Coronary artery (tissue), 2 donors: ENCODE measurements at places on chromosomes 3 and 15.
A peak's percentile ranks its signal among the peaks of the same experiment; 100 is the strongest.

GRCh38 chr3:33019981-33020380 lies 68.5 kb downstream of the CCR4 start:
- DNase-seq = no peak

GRCh38 chr3:118943597-118943996 lies 91.0 kb downstream of the IGSF11 start:
- no peak for DNase-seq

DNA sequence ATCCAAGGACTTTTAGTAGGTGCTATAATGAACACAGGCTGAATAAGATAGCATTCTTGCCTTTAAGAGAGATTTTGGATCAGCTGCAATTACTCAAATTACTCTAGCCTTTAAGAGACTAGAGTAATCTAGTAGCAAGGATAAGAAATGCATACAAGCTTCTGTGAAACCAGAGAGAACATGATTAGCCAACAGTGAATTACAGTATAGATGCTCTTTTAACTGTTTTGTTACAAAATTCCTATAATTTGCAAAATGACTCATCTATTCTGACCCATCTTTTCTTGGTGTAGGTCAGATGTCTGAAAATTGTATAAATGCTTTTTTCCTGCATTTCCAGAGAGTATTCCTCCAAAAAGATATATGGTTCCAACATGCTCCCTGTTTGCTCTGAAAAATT lies 66.9 kb downstream of the CEP63 start:
- no peak for DNase-seq

DNA sequence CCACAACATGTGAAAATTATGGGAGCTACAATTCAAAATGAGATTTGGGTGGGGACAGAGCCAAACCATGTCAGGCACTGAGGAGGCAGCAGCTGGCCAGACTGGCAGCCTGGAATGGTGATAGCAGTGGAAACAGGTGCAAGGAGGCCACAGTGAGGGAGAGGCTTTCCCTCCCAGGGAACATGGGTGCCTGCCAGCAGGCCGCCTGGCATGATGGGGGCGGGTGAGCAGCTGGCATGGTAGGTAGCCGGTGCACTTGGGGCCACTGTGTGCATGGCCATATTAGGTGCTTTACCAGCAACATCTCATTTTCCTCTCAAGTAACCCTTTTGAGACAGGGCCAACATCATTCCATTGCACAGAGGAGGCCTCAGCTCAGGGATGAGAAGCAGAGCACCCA lies 18.3 kb upstream of the MRPS22 start:
- peak; percentile 35 for DNase-seq

DNA sequence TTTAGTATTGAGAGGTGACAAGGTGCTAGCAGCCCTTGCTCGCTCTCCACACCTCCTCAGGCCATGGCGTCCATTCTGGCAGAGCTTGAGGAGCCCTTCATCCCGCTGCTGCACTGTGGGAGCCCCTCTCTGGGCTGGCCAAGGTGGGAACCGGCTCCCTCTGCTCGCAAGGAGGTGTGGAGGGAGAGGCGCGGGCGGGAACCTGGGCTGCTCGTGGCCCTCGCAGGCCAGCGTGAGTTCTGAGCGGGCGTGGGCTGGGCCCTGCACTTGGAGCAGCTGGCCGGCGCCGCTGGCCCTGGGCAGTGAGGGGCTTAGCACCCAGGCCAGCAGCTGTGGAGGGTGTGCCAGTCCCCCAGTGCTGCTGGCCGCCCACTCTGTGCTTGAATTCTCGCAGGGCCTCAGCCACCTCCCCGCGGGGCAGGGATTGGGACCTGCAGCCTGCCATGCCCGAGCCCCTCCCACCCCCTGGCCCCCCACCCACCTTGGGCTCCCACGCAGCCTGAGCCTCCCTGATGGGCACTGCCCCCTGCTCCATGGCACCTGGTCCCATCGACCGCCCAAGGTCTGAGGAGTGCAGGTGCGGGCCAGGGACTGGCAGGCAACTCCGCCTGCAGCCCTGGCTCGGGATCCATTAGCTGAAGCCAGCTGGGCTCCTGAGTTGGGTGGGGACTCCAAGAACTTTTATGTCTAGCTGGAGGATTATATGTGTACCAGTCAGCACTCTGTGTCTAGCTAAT lies 785.2 kb downstream of the DIPK2A start:
- no peak for DNase-seq

- no peak for DNase-seq
These were observed 61.8 kb downstream of the SLC9A9 start for GRCh38 chr3:143786219-143787191.

DNA sequence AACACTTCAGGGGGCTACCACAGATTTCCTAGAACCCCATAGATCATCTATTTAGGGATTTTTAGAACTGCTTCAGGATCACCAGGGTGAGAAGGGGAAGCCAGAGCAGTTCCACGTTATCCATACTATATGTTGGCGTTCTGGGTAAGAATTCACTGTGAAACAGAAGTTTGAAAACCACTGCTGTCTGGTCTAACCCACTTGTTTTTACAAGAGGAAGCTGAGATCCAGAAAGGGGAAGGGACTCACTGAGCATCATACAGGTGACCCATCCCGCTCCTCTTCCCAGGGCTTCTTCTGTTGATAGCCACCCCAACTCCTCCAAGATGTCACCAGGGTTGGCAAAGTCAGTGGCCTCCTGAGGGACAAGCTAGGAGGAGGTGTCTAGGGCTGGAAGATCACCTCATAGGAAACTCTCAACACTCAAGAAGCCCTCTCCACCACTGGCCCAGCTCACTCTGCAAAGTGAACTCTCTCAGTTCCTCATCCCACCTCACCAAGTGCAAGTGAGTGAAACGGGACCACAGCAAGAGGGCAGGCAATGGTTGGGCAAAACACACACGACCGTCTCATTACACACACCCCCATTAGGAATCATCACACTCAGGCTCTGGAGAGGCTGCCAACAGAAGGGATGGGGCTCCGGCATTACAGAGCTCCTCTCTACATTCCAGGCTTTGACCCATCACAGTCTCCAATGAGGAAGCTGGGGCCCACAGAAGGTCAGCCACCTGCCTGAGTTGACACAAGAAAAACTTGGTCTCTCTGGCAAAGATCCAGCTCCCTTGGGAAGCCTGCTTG lies 1.8 kb downstream of the DAPK2 start:
- DNase-seq = no peak

DNA sequence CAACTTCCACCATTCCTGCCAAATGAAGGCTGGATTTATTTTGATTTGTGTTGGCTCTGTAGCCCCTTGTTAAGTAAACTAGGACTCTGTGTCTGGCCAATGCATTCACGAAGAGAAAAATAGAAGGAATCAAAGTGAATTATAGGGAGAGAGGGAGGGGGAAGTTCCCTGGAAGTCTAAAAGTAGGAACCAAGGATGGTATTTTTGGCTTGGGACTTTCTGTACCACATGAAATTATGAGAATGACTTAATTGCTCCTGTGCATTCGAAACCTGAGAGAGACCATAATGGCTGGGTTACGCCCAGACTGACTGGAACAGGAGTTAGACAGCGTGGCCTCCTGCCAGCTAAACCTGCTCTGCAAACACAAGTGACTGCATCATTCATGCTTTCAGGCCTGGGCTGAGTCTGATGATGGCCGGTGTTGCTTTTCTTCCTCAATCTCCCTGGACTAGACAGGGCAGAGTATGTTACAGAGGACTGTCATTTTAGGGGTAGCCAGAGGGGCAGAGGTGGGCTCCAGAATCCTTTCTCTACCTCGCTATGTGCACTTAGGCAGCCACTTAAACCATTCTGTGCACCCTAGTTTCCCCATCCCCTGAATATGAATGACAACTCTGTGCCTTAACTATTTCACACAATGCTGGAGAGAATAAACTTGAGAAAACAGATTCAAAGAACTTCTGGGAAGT lies 58.9 kb downstream of the MYO1E start:
- peak; percentile 92 for DNase-seq

- no peak for DNase-seq
These were observed 10.9 kb downstream of the SMAD3 start for GRCh38 chr15:67076147-67076843.

GRCh38 chr3:66407611-66408218 lies 93.1 kb downstream of the LRIG1 start:
- DNase-seq = peak; percentile 77

DNA sequence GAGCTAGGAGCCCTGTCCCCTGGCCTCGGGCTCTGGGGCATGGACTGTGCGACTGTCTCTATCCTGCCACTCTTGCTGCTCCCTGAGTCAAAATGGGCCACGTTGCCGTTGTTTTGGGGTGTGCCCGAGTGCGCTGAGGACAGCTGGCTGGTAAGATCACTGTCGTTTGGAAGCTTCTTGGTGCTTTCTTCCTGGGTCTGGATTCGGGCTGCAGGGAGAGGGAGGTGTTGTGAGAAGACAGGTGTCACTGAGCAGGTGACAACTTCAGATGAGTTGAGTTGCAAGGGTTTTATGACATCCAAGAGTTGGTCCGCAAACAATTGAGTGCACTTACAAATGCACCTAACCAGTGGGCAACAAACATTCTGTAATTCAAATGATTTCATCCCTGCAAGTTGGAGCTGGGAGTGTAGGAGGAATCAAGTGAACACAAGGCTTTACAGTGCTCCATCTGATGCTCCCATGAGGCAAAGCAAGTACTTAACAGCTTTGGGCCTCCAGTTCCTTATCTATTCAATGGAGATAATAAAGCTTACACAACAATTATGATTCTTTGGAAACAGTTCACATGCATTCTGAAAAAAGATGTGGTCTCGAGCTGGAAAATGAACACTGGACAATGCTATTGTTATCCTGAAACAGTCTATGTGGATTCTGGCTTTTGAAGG lies 11.0 kb upstream of the STARD5 start:
- DNase-seq = peak; percentile 57

- DNase-seq = no peak
These were observed 21.9 kb downstream of the PIF1 start for GRCh38 chr15:64803526-64803925.

DNA sequence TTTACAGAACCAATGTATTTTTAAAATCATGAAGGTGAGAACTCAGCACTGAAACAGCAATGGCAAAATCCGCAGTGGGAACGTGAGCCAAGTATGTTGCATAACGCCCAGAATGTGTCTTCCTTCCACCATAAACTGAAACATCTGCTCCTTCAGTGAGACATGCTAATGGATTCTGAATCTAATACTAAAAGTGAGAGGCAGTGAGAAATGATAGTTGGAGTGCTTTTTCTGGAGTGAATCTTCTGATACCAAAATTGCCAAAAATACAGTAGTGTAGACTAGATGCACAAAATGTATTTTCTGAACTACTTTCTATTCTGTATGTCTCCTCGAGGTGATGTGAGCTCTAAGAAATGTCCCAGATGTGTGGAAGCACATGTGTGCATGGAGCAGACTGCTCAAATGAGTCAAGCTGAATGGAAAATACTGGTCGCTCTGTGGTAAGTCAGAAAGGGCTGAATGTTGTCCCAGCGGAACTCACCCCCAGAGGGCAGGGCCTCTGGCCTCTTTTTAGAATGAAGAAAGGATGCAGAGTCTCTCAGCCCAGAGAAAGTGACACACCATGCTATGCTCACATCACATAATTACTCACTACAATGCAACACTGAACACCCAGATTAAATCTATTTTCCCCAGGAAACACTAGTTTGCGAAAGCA lies 73.0 kb downstream of the ATP10A start:
- DNase-seq = peak; percentile 89

DNA sequence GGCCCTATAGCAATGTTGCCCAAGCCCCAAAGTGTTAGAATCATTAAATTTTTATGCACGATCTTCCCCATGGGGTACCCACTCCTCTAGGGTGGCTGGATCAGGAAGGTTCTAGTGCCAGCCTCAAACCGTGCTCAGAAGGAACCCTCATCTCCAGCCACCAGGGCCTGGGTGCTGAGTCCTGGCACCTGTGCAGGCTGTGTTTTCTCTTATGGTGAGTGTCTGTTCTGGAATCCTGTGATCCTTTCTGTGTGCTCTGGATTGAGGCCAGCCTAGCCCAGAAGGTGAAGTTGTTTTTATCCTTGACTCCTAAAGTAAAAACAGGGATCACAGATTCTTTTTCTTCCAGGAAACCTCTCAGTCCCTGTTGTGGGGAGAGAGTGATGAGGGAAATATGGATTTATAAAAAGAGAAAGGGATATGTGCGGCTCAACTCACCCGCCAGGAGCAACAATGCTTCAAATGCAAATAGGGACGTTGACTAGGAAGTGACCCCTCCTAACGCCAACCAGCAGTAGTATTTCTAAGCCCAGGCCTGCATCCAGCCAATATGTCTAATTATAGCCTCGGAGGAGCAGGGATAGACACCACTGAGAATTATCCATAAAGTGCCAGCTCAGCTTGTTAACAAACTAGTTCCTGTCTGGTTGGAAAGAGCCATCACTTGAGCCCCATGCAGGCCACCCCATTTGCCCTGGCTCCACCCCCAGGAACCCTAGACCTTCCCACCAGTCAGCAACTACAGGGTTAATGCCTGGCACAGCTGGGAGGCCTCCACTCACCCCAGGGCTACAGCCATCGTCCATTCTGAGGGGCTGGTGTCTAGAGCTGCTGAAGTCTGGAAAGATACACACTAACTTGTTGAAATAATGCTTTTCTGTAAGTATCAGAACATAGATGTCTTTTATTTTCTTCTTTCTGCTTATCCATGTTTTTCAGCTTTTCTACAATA lies 513.5 kb upstream of the PROK2 start:
- DNase-seq = no peak

DNA sequence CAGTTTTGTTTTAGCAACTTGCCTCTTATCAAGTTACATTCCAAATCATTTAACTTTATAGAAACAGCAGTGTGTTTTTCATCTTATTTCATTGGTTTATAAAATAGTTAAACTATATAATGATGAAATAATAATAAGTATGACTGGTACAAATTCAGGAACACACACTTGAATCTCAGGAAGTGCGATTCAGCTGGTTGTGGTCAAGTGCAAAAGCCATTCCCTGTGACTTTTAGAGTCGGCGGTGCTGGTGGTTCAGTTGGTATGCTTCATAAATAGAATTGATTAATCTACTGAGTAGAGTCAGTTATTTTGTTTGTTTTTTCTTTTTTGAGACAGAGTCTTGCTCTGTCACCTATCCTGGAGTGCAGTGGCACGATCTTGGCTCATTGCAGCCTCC lies 22.7 kb downstream of the SACM1L start:
- DNase-seq = no peak

DNA sequence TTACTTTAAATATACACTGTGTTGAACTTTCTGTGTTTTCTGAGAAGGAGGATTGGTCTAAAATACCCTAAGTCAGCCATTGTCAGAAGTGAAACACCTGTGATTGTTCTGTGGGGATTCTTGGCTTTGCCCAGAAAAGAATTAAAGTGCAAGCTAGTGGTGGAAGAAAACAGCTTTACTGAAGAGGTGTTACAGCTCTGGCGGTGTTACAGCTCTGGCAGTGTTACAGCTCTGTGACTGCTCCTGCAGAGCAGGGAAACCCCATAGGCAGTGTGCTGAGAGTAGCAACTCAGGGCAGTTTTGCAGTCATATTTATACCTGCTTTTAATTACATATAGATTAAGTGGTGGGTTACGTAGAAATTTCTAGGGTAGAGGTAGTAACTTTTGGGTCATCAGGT lies 66.6 kb downstream of the C3orf20 start:
- DNase-seq = no peak

GRCh38 chr15:79858469-79858868 lies 38.3 kb downstream of the MTHFS start:
- DNase-seq = no peak

DNA sequence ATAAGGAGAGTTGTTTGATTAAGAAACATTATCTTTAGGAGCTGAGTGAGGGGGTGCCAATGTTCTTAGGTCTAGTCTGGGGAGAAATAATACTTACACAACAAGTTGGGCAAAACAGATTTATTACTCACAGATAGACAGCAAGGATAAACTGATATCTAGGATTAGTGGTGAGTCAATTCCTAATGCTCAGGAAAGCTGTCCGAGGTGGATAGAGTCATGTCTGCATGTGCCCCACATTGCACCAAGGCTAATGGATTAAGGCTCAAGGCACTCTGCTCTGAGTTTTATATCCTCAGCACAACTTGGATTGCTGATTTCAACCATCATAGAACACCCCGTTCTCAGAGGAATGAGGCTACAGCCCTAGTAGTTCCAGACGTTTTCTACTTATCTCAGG lies 1042.3 kb downstream of the OTOL1 start:
- DNase-seq = no peak
